ENCODE measurements at places on chromosomes 5 and 9. TPM values are rescaled to one million over a fixed set of nuclear protein-coding genes. Genes with fewer than 3 reads are reported as not detected.

- DNase-seq: no peak
These were observed 131.1 kb downstream of the ZCCHC7 start for GRCh38 chr9:37251452-37251851.

DNA sequence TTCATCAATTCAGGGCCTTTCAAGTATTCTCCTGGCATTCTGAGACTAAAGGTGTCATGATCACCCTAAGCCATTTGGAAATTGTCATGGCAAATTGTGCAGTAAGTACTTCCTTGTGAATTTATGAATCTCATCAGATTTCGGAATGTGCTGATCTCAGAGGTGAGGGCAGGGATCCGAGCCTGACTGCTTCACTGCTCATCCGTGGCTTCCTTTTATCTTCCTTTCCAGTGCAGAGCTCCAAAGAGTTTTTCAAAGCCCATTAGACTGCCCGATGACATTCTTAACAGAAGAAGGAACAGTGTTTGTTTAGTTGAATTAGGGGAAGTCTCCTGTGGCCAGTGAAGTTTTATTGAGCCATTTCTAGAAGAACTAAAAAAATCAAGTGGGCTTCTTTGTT is 182.8 kb upstream of the GDNF start:
- DNase-seq: no peak

GRCh38 chr9:77440057-77440456 is 208.1 kb downstream of the GNA14 start:
- DNase-seq: peak; percentile 27

GRCh38 chr5:138843316-138844124 is 31.6 kb downstream of the LRRTM2 start:
- no peak for DNase-seq

DNA sequence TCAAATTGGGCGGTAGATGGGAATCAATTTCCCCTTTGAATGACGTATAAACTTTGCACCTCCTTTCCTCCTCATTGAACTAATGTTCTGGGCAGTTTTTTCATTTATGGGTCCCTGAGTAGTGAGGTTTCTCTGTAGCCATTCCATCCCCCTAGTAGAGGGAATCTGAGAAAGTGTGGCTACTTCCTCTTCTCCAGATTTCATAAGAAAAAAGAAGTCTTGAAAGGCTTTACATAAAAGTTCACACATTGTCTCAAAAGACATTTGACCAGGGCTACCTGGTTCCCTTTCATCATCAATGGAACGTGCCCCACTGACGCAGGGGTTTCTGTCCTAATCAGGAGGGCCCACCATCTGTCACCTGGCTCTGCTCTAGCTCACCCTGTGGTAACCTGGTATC is 57.3 kb downstream of the CTSL start:
- DNase-seq: no peak

- no peak for DNase-seq
These were observed 157.6 kb upstream of the TBC1D2 start for GRCh38 chr9:98413084-98413483.

GRCh38 chr5:142697356-142698255 is 11.7 kb upstream of the FGF1 start:
- no peak for DNase-seq

DNA sequence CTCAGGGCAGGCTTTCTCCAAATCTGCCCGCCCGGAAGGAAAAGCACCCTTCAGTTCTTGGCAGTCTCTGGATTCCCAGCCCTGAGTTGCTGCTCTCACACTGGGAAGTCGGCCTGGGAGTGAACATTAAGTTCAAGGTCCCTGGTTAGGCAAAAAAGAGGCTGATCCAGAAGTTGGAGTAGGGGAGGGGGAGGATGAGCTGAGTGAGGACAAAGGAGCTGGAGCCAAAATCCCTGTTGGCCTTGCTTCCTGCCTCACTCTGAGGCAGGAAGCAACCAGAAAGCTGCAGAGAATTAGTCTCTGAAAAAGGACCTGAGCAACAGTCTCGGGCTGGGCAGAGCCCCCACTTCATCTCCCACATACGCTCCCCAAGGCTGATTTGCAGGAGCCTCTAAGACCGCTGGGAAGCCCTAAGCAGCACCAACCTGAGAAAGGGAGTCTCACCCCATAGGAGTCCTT is 15.0 kb upstream of the RPS14 start:
- no peak for DNase-seq

- DNase-seq: no peak
These were observed 7.5 kb downstream of the OR1K1 start for GRCh38 chr9:122807271-122807900.

- DNase-seq: no peak
These were observed 31.2 kb upstream of the DTWD2 start for GRCh38 chr5:119019501-119019900.

DNA sequence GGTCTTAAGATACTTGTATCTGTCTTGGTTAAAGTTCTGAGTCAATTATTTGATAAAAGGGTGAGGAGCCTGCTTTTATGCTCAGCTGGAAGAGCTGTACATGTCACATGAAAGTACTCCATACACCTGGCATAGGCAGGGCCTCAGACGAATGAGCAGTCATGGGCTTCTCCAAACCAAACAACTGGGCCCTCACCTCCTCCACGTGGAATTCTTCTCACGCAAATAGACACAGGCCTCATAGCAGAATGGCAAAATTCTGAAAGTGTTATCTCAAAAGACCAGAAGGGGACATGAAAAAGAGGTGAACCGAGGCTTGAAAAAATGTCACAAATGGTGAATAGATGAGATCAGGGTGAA is 48.6 kb downstream of the FAM240B start:
- no peak for DNase-seq

GRCh38 chr9:19967216-19967887 is 178.5 kb upstream of the SLC24A2 start:
- DNase-seq: no peak

DNA sequence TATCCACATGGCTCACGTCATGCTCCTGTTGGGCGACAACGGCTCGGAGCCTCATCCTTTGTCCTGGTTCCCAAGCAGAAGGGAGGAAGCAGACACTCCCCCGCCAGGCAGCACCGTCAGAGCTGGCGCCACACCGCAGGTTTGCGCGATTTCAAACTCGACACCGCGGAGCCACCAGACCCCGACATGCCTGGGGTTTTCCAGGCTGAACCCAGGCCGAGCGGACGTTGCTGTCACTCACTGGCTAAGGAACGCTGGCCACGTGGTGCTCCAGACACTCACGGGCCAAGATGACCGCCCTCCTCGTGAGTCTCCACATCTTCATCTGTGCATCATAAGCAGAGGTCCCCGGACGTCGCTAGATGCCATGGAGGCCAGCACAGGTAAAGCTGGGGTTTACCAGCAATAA is 9.0 kb downstream of the TERT start:
- DNase-seq: no peak

- no peak for DNase-seq
These were observed 103.8 kb upstream of the PTGER4 start for GRCh38 chr5:40575921-40576320.

GRCh38 chr5:150397146-150397781 is 15.4 kb downstream of the CD74 start:
- no peak for DNase-seq

- DNase-seq: no peak
These were observed 756.0 kb upstream of the C9orf72 start for GRCh38 chr9:28329323-28329722.

GRCh38 chr5:142453932-142454331 is 129.1 kb upstream of the SPRY4 start:
- no peak for DNase-seq

DNA sequence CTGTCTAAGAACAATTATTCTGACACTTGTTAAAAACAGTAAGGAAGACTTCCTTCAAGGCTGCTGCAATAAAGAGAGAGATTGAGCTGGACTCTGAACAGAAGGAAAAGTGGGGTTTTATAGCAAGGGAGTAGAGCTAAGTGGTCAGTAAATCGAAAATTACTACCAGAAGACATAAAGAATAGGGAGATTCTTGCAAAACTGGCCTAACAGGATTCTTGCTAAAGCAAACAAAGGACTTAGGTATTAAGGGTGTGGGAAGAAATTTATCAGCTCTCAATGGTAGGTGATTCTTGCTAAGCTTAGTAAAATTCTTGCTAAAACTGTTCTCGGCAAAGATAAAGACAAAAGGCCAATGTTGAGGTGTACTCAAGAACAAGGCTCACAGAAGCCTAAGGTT is 300.5 kb downstream of the SLCO4C1 start:
- no peak for DNase-seq

The GPRIN1 gene
- total RNA-seq: 13.1 TPM

The IL4 gene
- not detected for total RNA-seq

The HAVCR1 gene
- total RNA-seq: not detected
